Psoas muscle (tissue), 8 donors: ENCODE measurements at places on chromosomes 1 and 21.
A peak's percentile ranks its signal among the peaks of the same experiment; 100 is the strongest.

GRCh38 chr1:33971018-33971710, 107.3 kb downstream of the HMGB4 start:
- no peaks in the 10 kb centered on the region for H3K36me3 ChIP-seq
- H3K4me1 ChIP-seq, result no peaks in the 10 kb centered on the region
- no peak overlapping the region for H3K4me3 ChIP-seq
- H3K27me3 ChIP-seq, result peaks cover 2% of the 10 kb centered on the region
- DNase-seq, result no peak
- H3K27ac ChIP-seq, result no peak overlapping the region

DNA sequence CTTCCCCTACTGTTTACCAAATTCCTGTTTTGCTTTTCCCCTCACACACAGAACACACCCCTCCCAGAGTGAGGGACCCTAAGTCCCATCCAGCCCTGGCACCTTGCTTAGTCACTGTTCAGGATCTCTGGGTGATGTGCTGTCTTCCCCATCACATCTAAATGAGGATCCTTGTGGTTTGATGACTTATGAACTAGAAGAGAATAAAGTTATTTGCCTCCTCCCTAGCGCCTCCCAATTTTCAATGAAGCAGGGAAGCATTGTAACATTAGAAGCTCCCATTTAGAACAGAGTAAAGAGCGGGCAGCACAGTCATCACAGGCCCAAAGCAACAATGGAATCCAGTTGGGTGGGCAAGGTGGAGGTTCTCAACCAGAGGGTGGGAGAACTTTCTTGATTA, 27.0 kb downstream of the DISC1 start:
- H3K4me3 ChIP-seq, result no peak overlapping the region
- no peaks in the 10 kb centered on the region for H3K36me3 ChIP-seq
- no peaks in the 10 kb centered on the region for H3K4me1 ChIP-seq
- no peaks in the 10 kb centered on the region for H3K27me3 ChIP-seq

GRCh38 chr21:14707511-14708020, 161.5 kb upstream of the SAMSN1 start:
- no peaks in the 10 kb centered on the region for H3K36me3 ChIP-seq
- no peak overlapping the region for H3K4me3 ChIP-seq
- no peaks in the 10 kb centered on the region for H3K4me1 ChIP-seq
- DNase-seq, result no peak
- H3K27ac ChIP-seq, result no peak overlapping the region

GRCh38 chr1:51527144-51527543, 8.1 kb upstream of the EPS15 start:
- H3K27me3 ChIP-seq, result no peaks in the 10 kb centered on the region
- peaks cover 5% of the 10 kb centered on the region for H3K4me1 ChIP-seq
- no peak for DNase-seq
- no peak overlapping the region for H3K27ac ChIP-seq

GRCh38 chr1:52674497-52675384, 23.4 kb downstream of the COA7 start:
- DNase-seq, result no peak
- H3K4me1 ChIP-seq, result peaks cover 42% of the 10 kb centered on the region
- no peak overlapping the region for H3K4me3 ChIP-seq
- H3K27me3 ChIP-seq, result no peaks in the 10 kb centered on the region
- no peaks in the 10 kb centered on the region for H3K36me3 ChIP-seq
- peak overlapping the region; percentile 84 for H3K27ac ChIP-seq

- no peak overlapping the region for H3K4me3 ChIP-seq
- no peaks in the 10 kb centered on the region for H3K36me3 ChIP-seq
Observed at GRCh38 chr1:202663131-202663530, 47.1 kb downstream of the SYT2 start.

DNA sequence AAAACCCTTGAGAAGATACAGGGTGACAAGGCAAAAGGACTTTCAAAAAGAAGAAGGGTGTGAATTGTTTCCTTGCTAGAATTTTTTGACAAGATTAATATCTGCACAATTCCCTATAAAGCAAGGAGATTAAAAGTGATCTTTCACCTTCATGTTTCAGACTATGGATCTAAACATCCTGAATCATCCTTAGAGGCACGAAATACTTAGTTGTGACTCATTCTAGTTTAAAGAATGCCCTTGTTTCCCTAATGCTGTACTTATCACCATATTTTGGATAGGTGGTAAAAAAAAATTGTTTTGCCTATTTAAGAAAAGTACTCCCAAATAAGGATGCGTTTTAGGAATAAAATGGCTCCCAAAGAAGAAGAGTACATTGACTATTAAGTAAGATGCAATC, 415.1 kb downstream of the LRRIQ3 start:
- no peaks in the 10 kb centered on the region for H3K4me1 ChIP-seq
- DNase-seq, result no peak
- no peak overlapping the region for H3K27ac ChIP-seq
- no peak overlapping the region for H3K4me3 ChIP-seq
- no peaks in the 10 kb centered on the region for H3K36me3 ChIP-seq

DNA sequence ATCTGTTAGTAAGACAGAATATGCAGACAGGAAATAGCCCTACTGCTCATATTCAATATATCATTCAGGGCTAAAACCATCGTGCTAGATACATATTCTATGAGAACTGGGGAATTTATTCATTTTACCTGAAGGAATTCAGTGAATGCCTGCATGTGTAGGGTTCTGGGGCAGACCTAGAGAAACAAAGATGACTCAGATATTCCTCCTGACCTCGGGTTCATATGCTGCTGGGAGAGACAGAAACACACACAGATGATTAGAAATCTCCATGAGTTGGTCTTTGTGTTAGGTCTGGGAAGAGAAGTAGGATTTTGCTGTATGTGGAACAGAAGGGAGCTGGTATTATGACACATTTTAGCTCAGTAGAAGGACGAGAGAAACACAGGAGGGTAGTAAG, 176.5 kb upstream of the ST6GALNAC5 start:
- no peaks in the 10 kb centered on the region for H3K27me3 ChIP-seq
- H3K4me1 ChIP-seq, result no peaks in the 10 kb centered on the region
- no peaks in the 10 kb centered on the region for H3K36me3 ChIP-seq
- no peak for DNase-seq

DNA sequence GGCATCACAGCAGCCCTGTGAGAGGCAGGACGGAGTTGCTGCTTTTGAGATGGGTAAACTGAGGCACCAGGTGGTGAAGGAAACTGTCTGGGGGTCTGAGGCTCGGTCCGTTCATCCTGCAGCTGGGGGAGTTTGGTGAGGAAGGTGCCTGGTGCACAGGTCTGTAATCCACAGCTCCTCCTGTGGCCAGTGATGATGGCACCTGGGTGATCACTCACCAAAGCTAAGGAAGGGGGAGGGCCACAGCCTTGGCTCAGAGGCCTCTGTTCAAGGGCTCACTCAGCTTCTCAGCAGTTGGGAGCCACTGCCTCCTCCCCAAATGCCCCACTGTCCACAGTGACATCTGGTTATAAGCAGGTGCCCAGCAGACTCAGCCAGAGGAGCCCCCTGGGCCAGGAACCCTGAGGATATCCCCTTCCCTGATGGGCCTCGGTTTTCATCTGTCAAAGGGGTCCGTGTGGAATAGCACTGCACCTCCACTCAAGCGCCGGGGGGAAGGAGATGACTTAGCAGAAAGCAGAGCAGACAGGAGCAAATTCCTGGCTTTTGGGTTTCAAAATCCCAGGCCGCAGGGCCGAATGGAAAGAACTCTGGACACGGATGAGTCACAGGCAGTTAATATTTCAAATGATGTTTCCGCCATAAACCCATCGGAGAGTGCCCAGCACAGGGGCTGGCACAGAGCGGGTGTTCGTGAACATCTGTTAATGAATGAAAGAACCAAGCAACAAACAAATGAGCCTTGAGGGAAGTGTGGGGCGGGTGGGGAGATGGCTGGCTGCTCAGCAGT, 82.8 kb downstream of the DMRTB1 start:
- H3K27me3 ChIP-seq, result no peaks in the 10 kb centered on the region
- H3K36me3 ChIP-seq, result no peaks in the 10 kb centered on the region
- peaks cover 15% of the 10 kb centered on the region for H3K4me1 ChIP-seq
- peak overlapping the region; percentile 47 for H3K27ac ChIP-seq
- peak; percentile 53 for DNase-seq

- H3K27me3 ChIP-seq, result no peaks in the 10 kb centered on the region
- peak overlapping the region; percentile 97 for H3K27ac ChIP-seq
- H3K4me1 ChIP-seq, result no peaks in the 10 kb centered on the region
Observed at GRCh38 chr1:58816747-58817221, 32.9 kb upstream of the JUN start.

DNA sequence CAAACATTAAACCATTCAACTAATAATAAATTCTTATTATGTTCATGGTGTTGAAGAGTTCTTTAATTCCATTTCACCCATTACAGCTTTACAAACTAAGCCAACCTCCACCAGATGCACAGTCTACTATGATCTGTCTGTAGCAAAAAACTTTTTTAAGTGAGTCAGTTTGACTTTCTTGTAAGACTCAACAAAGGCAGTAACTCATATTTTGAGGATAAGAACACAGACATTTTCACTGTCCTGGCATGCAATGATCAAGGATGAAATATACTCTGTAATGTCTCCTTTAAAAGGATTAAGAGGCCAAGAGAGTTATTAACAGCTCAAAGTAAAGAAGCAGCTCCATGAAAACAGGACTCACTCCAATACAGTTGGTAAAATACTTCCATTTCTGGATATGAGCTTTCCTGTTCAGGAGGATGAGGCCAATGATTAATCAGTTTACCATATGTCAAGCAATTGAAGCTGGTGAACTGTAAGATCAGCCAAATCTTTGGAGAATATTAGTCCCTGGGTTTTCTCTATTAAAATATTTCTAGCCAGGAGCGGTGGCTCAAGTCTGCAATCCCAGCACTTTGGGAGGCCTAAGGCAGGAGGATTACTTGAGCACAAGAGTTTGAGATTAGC, 20.6 kb downstream of the XKR8 start:
- H3K27me3 ChIP-seq, result no peaks in the 10 kb centered on the region
- peaks cover 49% of the 10 kb centered on the region for H3K36me3 ChIP-seq
- DNase-seq, result no peak
- H3K4me3 ChIP-seq, result no peak overlapping the region
- H3K4me1 ChIP-seq, result peaks cover 9% of the 10 kb centered on the region
- peak overlapping the region; percentile 58 for H3K27ac ChIP-seq

GRCh38 chr1:48470481-48470855, 1.5 kb downstream of the SPATA6 start:
- peak overlapping the region; percentile 84 for H3K4me3 ChIP-seq
- H3K36me3 ChIP-seq, result no peaks in the 10 kb centered on the region
- DNase-seq, result peak; percentile 57
- no peaks in the 10 kb centered on the region for H3K27me3 ChIP-seq
- peak overlapping the region; percentile 79 for H3K27ac ChIP-seq
- peaks cover 13% of the 10 kb centered on the region for H3K4me1 ChIP-seq

DNA sequence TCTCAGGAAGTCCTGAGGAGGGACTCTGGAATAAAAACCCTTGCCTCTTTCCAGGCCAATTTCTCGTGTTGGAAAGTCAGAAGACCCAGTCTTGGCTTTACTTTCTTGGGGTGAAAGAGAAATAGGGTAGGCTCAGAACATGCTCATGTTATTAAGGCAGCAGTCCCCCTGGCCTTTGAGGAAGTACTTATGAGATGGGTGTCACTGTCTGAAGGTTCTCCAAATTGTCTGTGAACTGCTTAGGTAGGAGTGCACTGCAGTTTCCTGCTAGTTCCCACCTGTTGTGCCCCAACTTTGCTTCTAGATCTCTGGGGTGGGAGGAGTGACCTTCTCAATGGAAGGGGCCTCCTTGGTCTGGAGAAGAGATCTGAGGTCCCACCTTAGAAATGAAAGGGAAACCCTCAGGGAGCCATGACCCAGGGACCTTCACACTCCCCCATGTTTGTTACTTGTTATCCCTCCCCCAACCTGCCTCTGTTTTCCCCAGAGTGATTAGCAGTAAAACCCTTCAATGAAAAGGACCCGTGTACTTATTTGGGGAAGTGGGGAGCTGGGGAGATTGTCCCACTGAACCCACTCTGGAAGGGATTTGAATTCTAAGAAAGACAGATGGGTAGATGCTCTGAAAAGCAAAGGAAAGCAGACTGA, 5.7 kb downstream of the ZNF691 start:
- H3K4me3 ChIP-seq, result no peak overlapping the region
- DNase-seq, result no peak
- H3K36me3 ChIP-seq, result peaks cover 3% of the 10 kb centered on the region
- H3K27me3 ChIP-seq, result no peaks in the 10 kb centered on the region

- H3K27ac ChIP-seq, result no peak overlapping the region
- H3K27me3 ChIP-seq, result no peaks in the 10 kb centered on the region
- no peak for DNase-seq
Observed at GRCh38 chr1:67745875-67746698, 61.1 kb downstream of the GADD45A start.

- H3K4me1 ChIP-seq, result peaks cover 53% of the 10 kb centered on the region
- peak overlapping the region; percentile 95 for H3K4me3 ChIP-seq
- DNase-seq, result no peak
- no peaks in the 10 kb centered on the region for H3K27me3 ChIP-seq
- no peaks in the 10 kb centered on the region for H3K36me3 ChIP-seq
Observed at GRCh38 chr1:230068952-230069684, 2.1 kb downstream of the GALNT2 start.

DNA sequence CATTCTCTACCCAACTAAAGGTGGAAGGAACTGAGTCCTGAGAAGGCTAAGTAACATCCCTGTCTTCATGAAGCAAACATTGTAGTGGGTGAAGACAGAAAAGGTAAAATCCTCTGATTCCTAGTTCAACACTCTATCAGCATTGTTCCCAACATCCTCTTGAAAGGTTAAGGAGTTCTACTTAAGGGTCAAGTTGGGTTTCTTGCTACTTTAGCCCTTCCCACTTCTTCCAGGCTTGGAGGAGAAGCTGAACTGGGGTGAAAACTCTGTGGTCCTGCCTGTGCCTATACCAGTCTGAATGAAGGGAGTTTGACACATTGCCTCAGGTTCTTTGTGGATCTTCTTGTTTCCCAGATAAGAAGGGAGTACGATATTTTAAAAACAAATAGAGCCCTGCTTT, 54.1 kb downstream of the ATP2B4 start:
- DNase-seq, result no peak
- H3K27ac ChIP-seq, result no peak overlapping the region
- peaks cover 6% of the 10 kb centered on the region for H3K4me1 ChIP-seq
- H3K4me3 ChIP-seq, result no peak overlapping the region

DNA sequence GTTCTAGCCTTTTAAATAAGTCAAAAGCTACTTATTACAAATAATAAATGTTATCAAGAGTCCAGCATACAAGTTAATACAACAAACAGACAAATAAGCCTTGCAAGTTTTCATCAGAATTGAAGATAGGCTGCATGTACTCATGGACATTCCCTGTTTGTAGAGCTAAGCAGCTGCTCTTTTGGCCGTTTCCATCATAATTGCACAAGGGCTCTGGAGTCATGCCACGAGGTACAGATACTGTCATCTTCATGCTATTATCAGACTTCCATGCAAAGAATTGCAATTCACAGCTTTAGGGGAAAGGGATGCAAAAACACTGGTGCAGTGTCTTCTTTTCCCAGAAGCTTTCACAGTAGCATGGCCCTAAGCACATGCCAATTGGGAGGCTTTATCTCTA, 52.8 kb upstream of the TBX15 start:
- no peaks in the 10 kb centered on the region for H3K4me1 ChIP-seq
- H3K36me3 ChIP-seq, result no peaks in the 10 kb centered on the region
- H3K27ac ChIP-seq, result no peak overlapping the region
- peak; percentile 56 for DNase-seq
- H3K4me3 ChIP-seq, result no peak overlapping the region
- no peaks in the 10 kb centered on the region for H3K27me3 ChIP-seq

- H3K4me1 ChIP-seq, result peaks cover 3% of the 10 kb centered on the region
- H3K27ac ChIP-seq, result no peak overlapping the region
- DNase-seq, result no peak
- no peak overlapping the region for H3K4me3 ChIP-seq
Observed at GRCh38 chr1:154755858-154756730, 114.0 kb downstream of the KCNN3 start.

GRCh38 chr1:187409341-187409740, 580.6 kb downstream of the PLA2G4A start:
- no peaks in the 10 kb centered on the region for H3K4me1 ChIP-seq
- H3K4me3 ChIP-seq, result no peak overlapping the region
- H3K27me3 ChIP-seq, result no peaks in the 10 kb centered on the region
- no peak for DNase-seq
- H3K36me3 ChIP-seq, result no peaks in the 10 kb centered on the region
